Stimulated activated CD4-positive, alpha-beta T cell treated with anti-CD3 and anti-CD28 coated beads, Interleukin-12 subunit alpha, Interleukin-12 subunit beta, amount 100 ng/mL, for 4 hours (primary cell): ENCODE measurements at places on chromosomes 16 and 17.

GRCh38 chr16:47129755-47130435, 13.8 kb downstream of the NETO2 start:
- no peak for DNase-seq

GRCh38 chr16:4792951-4793513, 2.1 kb upstream of the SMIM22 start:
- DNase-seq = no peak

DNA sequence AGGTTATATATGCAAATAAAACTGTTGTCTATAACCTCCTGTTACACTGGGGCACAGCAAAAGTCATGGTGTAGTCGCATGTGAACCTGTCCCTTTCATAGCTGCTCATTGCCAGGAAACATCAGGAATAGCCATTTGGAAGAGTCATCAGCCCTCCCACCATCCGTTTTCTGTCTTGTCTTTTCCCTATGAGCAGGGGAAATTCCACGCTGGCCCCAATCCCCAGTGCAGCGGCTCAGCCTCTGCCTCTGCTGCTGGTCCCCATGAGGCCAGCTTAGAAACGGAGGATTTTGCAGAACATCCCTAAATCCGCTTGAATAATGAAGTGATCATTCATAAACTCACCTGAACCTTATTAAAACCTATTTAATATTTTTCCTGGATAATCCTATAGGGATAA, 10.5 kb downstream of the MAPT start:
- no peak for DNase-seq

DNA sequence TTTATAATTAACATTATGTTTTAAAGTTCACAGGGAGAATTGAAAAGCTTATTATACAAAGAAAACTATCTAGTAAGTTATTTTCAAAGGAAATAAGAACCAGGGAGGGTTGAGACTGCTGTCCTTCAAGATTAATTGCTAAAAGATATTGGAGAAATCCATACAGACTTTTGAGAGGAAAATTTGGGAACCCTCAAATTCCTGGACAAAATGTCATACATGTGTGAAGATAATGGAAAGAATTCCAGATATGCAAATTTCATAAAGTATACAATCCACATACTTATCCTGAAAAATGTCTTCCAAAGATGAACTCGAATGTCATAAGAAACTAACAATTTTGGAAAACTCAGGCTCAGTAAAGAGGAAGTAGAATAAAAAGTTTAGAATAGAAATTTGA, 213.8 kb downstream of the HS3ST3A1 start:
- DNase-seq = no peak

DNA sequence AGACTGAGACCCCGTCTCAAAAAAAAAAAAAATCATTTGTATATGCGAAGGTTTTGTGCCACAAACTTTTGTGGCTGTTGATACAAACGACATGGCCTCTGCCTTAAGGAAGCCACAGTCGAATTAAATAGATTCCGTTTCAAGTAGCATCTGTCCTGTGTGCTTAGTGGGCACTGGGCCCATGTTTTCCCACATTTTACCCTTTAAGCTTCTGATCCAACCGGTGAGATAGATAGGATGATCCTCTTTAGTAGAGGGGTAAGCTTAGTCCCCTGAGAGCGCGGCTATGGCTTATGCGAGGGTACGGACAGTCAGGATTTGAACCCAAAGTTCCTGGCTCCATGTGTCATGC, 776 bp upstream of the TMEM219 start:
- no peak for DNase-seq

- DNase-seq = no peak
These were observed 89.1 kb downstream of the SKAP1 start for GRCh38 chr17:48340916-48341315.

- no peak for DNase-seq
These were observed 2.5 kb downstream of the GUCY2D start for GRCh38 chr17:8004899-8005298.

DNA sequence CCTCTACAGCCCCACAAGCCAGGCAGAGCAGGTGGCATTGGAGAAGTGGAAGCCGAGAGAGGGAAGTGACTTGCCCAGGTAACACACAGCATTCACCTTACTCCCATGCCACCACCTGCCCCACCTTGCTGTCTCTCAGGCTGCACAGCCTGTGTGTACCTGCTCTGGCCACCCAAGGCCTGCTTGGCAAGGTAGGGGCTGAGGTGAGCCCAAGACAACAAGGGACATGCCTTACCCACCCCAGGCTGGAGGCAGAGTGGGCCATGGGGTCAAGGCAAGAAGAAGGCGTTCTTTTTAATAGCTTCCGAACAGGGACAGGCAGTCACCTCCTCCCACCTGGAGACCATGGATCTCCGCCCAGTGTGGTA, 40.1 kb downstream of the IRX3 start:
- no peak for DNase-seq

GRCh38 chr17:59332749-59333377, 1.4 kb downstream of the YPEL2 start:
- no peak for DNase-seq

DNA sequence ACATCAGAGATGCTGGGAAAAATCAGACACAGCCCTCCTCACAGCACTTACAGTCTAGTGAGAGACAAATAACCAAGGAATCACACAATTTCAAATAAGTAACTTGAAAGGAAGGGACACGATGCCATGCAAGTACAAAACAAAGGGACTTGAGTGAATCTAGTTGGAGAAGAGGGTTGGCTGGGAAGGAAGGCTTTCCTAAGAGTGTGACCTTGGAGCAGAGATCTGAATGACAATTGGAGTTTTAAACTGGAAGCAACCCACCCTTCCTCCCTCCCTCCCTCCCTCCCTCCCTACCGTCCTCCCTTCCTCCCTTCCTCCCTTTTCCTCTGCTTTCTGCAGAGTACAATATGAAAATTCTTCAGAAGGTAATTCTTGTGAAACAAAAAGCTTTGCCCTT, 31.1 kb downstream of the ADAMTS18 start:
- DNase-seq = no peak

DNA sequence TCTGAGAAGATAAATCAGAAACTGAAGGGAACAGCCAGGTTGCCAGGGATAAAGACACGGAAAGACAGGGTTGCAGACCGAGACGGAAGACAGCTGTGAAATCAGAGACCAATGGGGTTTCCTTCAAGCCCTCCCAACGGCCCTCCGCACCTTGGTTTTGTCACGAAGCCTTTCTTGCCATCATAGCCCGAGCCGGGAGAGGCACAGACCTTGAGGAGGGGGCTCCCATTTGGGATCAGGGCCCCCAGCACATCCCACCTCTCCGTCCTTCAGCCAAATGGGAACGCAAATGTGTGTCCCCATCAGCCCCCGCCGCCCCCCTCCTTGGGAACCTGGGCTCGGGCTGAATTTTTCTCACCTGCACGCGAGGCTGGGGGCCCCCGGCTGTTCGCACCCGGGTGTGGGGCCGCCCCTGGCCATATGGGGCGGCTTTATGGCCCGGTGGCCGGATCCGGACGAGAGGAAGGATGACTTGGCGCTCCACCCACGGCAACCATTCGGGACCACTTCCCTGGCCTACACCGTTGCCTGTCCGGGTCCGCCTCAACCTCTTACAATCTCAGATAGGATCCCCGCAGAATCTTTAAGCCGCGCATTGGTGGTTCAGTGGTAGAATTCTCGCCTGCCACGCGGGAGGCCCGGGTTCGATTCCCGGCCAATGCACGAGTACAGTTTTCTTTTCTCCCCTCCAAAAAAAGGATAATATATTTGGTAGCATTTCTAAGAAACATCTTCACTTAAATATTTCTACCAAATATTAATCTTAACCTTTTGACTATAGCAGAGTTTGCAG, 1.4 kb upstream of the HES7 start:
- DNase-seq = peak; percentile 92

GRCh38 chr17:27423651-27424050, 32.6 kb upstream of the KSR1 start:
- no peak for DNase-seq

GRCh38 chr17:79798299-79799173, 1.7 kb upstream of the CBX8 start:
- DNase-seq = no peak

GRCh38 chr17:82402865-82403264, 15.3 kb upstream of the HEXD start:
- DNase-seq = no peak

- DNase-seq = no peak
These were observed 5.1 kb downstream of the RAB37 start for GRCh38 chr17:74742153-74742515.
